Lung microvascular endothelial cell (primary cell): ENCODE measurements at places on chromosomes 2 and 18.
A peak's percentile ranks its signal among the peaks of the same experiment; 100 is the strongest.

DNA sequence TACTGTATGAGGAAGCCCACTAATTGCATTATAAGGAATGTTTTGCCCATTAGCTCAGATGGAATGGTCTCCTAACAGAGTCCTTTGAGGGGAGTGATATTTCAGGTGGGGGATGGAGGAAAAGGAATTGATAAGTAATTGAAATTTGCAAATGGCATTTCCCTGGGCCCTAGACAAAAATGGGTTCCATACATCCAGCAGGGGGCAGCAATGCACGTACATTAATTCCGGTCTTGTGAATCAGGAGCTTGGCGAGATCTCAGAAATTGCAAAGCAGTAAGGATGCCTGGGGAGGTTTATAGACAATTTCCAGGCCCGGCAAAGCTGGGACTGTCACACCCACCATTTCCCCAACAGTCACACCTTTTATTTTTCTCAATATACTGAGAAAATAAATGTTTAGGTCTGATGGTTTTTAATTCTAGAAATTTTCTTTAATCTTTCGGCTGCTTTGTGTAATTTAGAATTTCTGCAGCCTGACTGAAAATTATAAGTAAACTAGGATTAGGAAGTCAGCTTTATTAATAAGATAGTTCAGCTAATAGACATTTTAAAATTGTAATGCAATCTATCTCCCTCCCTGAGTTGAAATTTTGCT lies 122.8 kb downstream of the LYPD1 start:
- DNase-seq = peak; percentile 65

DNA sequence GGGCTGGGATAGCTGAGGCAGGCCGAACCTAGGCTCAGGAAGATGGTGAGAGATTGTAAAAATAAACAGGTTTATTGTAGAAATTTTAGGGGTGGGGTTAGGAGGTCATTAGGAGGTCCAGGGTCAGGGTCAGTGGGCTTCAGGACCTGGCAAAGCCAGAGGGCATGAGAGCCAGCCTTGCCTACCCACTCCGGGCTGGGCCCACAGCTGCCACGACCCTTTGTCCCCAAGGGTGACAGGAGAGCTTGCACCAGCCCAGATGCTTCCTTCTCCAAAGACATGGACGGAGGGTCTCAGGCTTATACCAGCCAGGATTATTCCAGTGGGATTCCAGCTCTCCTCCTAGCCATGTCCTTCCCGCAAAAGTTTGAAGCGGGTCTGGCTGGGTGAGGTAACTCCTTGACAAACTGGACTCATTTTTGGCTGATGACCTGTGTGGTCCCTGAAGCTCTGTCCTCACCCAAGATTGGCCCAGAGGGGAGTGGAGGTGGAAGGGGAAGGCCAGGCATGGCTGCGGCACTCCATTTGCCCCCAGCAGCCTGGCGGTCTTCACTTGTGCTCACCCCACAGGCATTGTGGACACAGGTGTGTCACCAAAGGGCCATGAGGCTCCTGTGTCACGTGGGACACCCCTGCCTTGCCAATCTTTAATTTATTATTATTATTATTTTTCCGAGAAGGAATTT lies 23.8 kb upstream of the ATOH8 start:
- no peak for DNase-seq

GRCh38 chr2:16665748-16666448 lies at the start of gene CYRIA:
TSS of gene CYRIA (minus strand) at chr2:16665834. CDS start at chr2:16588119, 77,715 bp downstream.
- DNase-seq = peak; percentile 72

DNA sequence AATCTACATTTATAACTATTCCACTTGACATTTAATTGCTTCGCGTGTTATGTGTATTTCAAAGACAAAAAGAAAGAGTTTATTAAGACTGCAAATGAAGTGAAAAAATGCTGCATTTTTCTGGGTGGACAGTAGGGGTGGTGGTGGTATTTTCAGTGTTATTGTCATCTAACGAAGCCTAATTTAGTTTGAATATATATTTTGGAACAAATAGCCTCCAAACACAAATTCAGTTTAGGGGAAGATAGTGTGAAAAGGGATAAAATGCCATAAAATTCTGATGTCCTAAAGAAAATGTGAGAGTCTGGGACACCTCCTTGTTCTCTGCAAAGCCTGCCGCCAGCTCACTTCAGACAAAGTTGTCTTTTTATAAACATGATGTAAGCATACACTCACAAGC lies 425.1 kb downstream of the NRXN1 start:
- no peak for DNase-seq

GRCh38 chr2:65880436-65880835 lies 448.0 kb upstream of the SPRED2 start:
- no peak for DNase-seq

- DNase-seq = no peak
Observed at GRCh38 chr2:221137385-221137784, 434.7 kb downstream of the EPHA4 start.

DNA sequence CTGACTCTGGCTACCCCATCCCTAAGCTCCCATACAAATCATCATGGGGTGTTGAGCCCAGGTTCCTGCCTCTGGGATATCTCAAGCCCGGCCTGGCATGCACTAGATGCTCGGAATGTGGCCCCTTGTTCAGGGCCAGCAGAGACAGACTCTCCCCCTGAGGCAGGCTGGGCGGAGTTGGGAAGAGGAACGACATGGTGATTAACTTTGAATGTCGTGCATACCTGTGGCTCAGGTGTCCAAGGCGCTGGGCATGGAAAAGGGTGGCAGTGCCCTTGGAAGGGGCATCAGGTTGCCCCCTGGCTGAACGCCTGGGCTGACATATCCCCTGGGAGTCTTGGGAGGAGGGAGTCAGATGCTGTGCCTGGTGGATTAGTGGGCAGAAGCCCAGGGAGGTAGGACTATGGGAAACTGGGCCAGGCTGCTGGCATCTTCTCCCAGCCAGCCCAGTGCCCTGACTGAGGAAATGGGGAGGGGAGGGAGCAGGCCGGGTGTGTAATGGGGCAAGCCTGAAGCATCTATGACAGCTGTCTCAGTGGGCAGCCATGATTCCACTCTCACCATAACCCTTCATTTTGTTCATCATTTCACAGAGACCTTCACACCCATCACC lies 57.8 kb upstream of the OTOF start:
- no peak for DNase-seq

- no peak for DNase-seq
Observed at GRCh38 chr2:170222298-170222697, 44.4 kb downstream of the MYO3B start.

GRCh38 chr2:227324642-227324994 lies 433 bp upstream of the MFF start:
- no peak for DNase-seq

GRCh38 chr2:190272457-190272842 lies 47.2 kb downstream of the HIBCH start:
- no peak for DNase-seq
